GM23338 (cell line): ENCODE measurements at places on chromosomes 16 and 17.

DNA sequence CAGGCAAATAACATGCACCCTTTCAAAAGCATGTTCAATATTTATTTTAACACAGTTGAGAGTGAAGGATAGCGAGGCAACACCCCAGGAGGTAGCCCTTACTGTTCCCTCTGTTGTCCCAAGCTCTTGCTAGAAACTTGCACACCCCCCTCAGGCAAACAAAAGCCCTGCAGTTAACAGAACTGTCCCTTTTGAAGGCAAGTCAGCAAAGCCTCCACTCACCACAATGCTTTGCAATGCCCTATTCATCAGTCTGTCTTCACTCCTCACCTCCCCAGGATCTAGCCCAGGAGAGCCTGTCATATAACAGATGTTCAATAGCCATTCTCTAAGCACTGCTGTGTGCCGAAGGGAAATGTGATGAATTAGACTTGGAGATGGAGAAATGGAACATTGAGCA, 3.5 kb upstream of the CNEP1R1 start:
- DNase-seq: peak; percentile 68

GRCh38 chr17:77281122-77281903, 140.5 kb downstream of the SEC14L1 start:
- peak; percentile 80 for DNase-seq

DNA sequence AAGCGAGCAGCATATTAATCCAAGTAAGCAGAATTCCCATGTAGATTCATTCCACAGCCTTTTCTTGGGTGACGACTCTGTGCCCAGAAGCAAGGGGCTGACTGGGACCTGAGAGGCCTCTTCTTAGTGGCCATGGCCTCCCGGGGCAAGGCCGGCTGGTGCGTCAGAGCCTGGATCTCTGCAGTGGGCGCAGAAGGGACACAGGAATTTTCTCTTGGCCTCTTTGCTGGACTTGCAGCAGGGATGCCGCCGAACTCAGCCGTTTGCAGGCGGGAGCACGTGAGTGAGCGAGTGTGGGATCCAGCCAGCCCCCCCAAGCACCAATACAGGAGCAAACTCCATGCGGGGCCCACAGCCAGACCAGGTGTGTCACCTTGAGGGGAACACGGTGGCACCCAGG, 151.8 kb downstream of the RPTOR start:
- DNase-seq: no peak

DNA sequence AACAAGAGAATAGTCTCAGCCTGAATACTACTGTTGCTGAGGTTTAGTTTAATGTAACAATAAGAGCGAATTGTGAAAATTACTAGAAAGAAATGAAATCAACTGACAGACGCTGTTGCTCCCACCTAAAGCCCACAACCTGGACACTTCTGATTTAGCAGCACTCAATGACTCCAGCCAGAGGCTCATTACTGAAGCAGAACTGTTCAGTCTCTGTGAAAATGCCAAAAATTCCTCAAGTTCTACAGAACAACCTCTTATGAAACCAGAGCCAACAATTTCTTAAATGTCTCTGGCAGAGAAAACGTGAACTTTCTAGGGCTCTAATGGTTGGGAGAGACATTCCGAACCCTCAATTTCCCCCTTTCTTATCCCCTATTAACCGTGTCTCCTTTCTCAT, 9.9 kb downstream of the PSME3IP1 start:
- no peak for DNase-seq

DNA sequence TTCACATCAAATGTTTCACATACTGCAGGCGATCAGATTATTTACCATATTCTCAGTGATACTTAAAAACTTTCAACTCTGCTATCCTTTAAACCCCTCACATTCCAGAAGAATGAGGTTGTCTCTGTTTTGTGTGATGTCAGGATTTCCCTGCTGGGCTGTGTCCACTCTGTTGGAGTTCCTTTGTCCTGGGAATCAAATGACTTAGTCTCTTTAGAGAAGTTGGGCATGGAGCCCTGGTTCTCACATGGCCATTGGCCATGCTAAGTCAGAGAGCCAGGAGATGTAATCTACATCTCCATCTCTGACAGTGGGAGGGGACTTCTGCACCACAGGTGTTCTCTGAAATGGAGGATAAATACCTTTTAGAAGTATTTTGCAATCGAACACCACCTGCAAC, 205.1 kb upstream of the MAF start:
- peak; percentile 16 for DNase-seq

DNA sequence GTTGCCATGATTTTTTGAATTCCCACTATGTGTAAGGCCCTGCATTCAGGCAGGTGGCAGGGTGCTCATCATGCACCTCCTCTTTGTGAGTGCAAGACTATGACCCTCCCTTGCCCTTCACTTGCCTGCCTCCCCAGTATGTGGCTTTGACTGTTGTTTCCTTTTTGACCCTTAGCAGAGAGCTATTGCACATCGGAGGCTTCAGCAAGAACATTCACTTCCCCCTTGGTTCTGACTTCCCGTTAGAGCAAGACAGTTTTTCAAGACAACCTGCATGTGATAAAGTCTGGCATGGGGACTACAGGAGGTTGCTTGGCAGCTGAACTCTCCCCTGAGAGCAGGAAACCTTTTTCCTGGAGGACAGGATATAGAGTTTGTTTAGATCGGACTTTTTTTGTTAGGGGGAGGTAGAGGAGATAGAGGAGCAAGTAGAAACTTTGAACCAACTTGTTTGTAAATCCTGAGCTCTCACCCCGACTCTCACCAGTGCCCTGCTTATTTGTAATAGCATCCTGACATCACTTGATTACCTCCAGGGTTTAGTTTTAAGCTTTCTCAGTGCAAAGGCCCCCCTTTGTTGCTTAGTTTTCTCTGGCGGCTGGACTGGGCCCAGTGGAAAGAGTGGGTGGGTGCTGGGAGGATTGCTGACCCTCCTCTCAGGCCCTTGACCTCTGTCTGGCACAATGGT, 34.3 kb downstream of the LIMD2 start:
- no peak for DNase-seq

- DNase-seq: no peak
These were observed 10.2 kb downstream of the GP2 start for GRCh38 chr16:20317117-20317516.

DNA sequence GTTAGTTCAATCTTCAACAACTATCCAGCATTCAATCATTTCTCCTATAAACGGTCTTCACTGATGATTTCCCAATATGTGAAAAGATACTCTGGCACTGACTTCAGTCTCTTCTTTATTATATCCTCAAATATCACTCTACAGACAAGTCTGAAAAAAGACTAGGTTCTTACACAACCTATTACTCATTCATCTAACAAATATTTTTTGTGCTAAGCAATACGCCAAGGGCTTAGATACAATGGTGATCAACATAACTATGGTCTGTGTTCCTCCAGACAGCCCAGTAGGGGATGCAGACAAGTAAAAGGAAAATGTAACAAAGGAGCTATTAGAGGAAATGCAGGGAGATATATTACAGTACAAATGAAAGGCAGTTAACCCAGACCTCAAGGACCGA, 63.9 kb downstream of the MYO1D start:
- no peak for DNase-seq

DNA sequence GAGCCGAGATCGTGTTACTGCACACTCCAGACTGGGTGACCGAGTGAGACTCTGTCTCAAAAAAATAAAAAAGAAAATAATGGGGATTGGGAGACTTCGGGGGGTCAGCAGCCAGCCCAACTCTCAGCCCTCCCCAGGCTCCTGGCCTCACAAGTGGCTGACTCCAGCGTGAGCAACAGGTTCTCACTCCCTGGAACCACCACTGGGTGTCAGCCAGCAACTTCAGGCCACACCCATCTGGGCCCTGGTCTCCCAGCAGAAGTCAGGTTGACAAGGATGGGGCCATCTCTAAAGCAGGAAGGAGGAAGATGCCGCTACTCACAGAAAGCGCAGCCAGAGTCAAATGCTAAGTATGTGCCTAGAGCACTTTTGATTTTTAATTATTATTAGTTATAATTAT, 139.4 kb downstream of the C16orf78 start:
- DNase-seq: peak; percentile 66

GRCh38 chr16:2158262-2158638, 2.7 kb downstream of the TRAF7 start:
- no peak for DNase-seq

DNA sequence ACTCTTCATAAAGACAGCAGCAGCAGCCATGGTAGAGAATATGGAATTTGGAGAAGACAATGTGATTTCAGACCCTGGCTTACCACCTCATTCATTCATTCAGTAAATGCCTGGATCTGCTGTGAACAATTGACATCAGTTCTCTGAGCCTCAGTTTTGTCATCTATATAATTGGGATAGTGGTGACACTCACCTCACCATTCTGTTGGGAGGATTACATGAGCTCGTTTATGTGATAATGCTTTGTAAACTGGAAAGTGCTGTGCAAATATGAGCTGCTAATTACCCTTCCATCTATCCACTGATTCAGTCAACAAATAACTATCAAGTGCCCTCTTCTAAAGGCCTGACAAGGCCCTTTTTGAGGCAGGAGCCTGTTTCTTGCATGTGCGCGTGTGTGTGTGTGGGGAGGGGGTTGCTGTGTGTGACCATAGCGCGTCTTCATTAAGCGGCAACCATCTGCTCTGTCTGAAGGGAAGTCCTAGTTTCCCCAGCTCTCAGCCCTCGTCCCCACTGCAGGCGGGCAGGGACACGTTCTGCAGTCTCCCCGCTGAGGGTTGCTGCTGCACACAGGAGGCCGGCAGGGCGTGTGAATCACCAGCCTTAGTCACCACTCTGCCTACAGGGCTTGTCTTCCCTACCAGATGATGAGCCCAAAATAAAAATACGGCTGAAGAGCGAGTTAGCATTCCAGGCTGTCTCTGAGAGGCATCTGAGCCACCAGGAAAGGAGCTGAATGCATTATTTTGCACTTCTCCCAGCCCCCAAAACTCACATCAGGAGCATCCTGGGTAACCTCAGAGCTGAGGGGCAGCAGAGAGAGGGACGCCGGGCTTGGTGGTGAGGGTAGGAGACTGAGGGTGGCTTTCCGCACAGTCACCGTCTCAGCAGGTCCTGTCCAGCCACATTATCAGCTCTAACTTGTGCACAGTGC, 19.9 kb downstream of the ARL4D start:
- peak; percentile 8 for DNase-seq

DNA sequence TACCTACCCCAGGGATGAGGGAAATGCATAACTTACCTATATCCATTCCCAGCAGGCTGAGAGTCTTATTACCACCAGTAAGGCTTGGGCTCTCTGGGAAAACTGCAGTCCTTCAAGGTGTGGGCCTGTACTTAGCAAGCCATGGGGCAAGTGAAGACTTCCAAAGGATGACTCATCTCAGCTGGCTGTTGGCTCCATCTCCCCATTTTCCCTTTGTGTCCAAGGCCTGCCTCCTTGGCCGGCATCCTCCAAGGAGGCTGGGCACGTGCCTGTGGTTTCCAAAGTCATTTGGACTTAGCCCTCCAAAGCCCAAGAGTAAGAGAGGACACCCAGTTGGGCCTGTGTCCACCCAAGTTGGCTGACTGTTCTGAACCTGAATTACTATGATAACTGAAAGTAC, 89.8 kb downstream of the TMEM100 start:
- DNase-seq: no peak

DNA sequence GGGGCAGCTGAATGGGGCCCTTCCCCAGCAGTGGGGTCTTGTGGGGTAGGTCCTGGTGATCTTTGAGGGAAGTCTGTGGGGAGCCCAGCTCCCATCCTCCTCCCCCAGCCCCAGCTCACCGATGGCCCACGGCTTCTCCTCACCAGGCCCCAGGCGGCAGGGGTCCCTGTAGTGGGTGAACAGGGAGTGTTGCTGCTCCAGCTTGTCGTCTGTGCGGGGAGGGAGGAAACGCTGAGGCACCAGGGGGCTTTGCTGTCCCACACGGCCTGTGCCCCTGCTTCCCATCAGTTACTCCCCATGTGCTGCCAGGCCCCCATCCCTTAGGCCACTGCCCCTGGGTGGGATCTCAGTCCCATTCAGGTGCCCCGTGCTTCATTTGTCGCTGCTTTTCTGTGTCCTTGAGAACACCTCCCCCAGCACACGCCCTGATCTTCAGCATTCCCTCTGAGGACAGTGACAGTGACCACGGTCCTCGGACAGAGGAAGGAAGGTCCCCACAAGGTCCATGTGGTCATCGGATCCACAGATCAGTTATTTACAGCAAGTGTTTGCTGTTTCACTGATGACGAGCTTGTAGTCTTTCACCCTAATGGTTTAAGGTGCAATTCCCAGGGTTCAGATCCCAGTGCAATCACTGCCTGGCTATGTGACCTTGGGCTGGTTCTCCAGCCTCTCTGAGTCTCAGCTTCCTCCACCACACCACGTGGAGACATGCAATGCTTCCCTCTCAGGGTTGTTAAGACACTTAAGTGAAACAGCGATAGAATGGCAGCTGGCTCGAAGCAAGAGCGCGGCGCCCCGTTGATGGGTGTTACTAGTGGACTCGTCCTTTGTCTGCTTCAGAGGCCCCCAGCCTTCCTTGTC, 53.1 kb downstream of the PRMT7 start:
- DNase-seq: no peak

DNA sequence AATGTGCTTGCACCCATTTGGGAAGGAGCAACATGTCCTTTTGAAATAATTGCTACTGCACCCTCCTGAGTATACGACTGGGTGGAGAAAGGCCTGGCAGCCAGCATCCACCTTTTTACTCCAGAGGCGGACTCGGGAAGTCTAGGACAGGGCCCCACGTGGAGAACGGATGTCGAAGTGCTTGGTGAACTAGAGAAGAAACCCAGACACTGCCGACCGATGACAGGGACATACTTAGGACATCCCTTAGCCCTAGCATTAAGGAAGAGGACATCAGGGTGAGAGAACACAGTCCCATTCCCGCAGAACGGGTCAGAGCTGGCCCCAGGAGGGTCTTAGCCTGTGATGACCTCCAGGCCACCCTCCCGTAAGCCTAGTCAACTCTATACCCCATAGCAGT, 3.8 kb downstream of the YBX2 start:
- no peak for DNase-seq

- no peak for DNase-seq
These were observed 30.5 kb downstream of the ETV4 start for GRCh38 chr17:43515656-43516055.

- DNase-seq: no peak
These were observed 6.3 kb downstream of the C17orf50 start for GRCh38 chr17:35766903-35767510.

- DNase-seq: no peak
These were observed 37.6 kb upstream of the C1QL1 start for GRCh38 chr17:45005700-45006099.

DNA sequence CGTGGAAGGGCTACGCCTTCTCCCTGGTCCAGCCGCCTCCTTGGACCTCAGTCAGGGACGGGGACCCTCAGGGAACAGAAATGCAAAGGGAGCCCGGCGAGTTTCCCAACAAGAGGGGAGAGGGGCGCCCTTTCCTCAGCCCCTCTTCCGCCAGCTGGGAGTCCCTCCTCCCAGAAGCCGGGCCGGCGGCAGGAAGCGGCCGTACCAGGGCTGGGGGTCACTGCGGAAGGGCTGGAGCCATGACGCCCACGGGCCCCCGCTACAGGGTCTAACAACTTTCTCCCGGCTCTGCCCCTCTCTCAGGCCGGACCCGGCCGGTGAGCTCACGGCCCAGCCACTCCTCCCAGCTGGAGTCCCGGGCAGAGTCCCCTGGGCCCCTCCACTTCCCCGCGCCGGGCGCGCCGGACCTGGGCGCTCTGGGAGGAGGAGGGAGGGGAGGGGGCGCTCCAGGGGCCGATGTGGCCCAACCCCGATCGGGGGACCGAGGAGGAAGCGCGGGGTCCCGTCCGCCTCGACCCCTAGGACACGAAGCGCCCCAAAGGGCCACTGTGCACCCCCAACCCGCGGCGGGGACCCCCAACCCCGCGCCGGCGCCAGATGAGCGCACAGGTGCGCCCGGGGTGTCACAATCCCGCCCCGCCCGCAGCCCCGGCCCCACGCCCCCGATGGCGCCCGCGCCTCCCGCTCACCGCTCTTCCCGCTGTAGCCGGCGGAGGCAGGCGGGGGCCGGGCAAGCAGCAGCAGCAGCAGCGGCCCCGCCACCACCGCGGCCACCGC, 578 bp downstream of the PGAP6 start:
- peak; percentile 59 for DNase-seq

- peak; percentile 63 for DNase-seq
These were observed 570 bp upstream of the NME3 start for GRCh38 chr16:1771864-1772361.
